NCI-H82 (cell line): ENCODE measurements at places on chromosomes 11 and 22.

GRCh38 chr22:46131151-46131587 is 19.2 kb upstream of the PPARA start:
- no peak for DNase-seq

- DNase-seq, result no peak
Measured at GRCh38 chr11:134792044-134792443, 380.0 kb upstream of the B3GAT1 start.

DNA sequence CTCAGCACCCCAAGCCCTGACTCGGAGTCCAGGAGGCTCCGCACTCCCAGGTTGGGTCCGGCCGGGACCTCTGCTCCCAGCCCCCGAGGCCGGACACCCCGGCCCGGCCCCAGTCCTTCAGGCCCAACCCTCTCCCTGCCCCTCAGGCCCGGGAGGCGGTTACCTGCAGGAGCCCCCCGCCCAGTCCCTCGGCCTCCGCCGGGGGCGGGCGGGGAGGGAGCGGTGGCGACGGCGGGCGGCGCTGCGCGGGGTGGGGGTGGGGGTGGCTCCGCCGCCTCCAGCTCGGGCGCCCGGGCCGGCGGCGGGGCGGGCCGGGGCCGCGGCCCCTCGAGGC is 310 bp downstream of the TCF20 start:
- peak; percentile 54 for DNase-seq

DNA sequence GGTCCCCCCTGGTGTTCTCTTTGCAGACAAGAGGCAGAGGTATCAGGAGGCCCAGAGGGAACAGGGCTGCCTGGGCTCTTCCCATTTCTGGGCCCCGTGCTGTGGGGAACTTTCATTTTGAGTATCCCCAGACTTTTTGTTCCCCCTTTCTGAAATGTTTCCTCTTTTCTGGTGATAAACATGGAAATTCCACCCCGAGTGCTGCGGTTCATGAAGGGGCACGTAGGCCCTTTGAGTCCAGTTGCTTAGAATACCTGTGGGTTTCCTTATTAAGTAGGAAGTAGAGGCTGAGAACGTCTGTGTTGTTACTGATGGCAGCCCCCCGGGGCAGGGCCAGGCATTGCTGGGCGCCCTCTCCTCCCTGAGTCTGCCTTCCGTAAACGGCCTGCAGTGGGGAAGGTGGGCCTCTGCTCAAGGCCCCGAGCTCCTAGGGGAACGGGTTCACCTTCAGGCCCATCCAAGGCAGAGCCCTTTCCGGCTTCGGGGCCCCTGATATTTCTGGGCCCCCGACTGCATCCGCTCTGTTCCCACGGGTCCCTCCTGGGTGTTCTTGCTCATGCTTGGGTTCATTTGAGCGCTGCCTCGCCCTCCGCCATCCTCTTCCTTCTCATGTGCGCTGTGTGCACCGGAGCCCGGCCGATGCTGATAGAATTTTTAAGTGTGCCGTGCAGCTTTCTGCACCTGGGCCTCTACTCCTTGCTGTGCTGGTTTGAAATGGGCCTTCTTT is 12.0 kb downstream of the TBC1D22A start:
- DNase-seq, result no peak

DNA sequence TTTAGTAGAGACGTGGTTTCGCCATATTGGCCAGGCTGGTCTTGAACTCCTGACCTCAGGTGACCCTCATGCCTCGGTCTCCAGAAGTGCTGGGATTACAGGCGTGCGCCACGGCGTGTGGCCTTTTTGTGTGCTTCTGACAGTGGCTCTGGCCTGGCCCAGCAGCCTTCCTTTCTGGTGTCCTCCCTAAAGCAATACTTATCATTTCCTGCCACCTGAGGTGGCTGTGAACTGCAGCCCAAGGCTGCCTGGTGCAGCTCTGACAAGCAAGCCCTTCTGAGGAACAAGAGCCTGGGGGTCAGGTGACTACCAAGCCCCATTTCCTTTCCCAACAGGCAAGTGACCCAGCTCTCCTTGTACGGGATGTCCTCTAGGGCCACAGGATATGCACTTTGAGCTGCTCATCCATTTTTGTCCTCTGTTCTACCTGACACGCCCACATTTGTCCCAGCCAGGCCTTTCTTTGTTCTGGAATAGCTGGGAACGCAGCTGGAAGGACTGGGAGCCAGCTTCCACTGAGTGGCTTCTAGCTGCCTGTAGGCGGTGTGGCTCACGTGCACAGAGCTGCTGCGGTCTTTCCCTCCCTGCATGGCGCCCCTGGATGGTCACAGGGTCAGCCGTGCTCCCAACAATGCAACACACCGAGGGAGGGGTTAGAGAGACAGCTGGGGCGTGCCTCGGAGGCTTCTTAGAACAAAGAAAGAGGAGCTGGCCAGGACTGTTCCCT is 12.3 kb upstream of the BID start:
- DNase-seq, result no peak

GRCh38 chr11:124081483-124081882 is 33.8 kb upstream of the VWA5A start:
- DNase-seq, result no peak

DNA sequence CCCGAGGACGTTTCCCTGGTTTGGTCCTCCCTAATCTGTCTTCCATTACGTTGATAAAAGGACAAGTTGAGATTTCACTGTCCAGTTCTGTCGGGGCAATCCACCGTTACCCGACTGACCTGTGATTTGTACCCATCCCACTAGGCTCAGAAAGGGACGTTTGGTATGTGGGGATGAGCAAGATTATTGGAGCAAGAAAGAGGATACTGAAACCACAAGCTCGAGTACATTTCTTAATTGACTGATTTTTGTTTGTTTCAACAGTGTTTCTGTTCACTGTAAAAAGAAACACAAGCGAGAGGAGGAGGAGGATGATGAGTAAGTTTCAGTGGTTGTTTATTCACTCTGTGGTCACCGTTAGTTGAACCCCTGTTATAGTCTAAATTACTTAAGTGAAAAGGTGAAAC is 969 bp downstream of the CCDC117 start:
- DNase-seq, result no peak

GRCh38 chr22:21000207-21000986 is 1.5 kb downstream of the THAP7 start:
- DNase-seq, result no peak

DNA sequence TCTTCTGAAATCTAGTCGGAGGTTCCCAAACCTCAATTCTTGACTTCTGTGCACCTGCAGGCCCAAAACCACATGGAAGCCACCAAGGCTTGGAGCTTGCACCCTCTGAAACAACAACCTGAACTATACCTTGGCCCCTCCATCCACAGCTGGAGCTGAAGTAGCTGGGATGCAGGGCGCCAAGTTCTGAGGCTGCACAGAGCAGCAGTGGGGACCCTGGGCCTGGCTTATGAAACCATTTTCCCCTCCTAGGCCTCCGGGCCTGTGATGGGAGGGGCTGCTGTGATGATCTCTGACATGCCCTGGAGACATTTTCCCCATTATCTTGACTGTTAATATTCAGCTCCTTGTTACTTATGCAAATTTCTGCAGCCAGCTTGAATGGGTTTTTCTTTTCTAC is 38.3 kb upstream of the MMP7 start:
- DNase-seq, result no peak

DNA sequence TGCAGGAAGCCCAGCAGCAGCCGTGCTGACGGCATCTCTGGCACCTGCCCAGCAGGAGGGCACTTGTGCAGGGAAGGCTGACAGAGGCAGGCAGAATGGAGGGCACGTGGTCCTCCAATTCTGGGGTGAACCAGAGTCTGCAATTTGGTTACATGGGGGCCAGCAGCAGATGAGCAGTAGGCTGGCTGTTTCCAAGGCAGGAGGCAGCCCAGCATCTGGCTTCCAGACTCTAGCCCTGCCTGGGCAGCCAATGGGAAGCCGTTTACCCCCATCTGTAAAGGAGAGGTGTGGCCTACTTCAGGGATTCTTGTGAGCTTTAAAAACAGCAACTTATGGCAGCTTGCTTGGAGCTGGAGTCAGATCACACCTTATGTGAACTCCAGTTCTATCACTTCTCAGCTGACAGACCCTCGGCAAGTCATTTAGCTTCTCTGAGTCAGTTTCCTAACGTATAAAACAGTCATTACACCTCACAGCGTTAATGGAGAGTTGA is 27.9 kb upstream of the RASL10A start:
- DNase-seq, result peak; percentile 90

DNA sequence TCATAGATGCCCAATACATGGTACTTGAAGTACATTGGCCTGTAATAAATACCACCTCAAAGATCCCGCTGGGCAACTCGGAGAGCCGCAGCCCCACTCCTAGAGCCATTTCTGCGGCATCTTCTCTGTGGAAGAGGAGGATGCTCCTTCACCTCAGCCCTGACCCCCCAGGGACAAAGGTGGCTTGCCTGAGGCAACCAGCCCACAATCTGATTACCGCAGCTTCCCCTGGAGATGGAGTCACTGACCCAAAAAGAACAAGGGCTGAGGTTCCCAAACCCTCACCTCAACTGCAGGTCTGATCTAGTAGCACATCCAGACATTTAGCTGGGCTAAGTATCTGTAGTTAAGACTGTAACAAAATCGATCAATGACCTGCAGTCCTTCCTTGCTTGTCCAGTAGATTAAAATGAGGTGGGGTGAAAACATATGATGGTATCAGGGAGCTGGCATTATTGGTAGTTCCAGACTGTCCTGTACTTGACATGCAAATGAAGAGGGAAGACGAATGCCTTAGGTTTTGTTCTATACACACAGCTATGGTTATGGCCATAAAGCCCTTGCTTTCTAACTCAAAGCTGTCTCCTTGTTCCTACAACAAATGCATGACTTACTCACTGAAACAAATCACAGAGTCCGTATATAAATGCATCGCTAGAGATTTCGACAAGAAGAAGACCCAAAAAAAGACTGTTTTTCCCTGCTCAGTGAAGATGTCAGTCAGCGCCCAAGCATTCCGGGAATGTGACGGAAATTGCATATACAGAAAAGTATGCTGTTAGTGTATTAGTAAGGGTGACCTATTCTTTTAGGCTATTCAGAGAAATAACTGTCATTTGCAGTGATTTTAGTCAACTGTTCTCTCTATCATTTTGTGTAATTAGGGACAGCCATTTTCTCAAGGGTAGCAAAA is 33.7 kb downstream of the C11orf71 start:
- no peak for DNase-seq

DNA sequence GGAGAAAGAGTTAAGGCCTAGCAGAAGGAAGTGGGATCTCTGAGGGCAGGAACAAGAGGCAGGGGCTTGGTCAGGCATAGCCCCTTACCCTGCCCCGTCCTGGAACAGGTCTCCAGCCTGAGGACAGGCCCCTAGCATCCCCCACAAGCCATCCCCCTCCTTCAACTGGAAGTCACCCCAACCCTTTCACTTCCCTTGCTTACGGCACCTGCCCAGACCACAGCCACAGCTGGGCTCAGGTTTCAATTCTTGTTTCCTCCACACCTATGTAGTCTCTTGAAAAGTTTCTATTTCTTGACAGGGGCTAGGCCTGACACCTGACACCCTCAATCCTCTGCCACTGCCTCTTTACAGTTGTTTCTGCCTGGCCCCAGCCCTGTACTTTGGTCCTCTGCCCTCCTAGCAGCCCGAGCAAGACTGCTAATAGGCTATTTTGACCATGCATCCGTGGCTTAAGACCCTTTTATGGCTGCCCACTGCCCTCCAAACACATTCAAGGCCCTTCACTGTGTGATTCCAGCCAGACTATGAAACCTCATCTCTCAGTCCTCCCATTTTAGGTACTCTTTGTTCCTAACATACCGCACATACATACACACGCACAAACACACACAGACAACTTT is 10.9 kb upstream of the FCHSD2 start:
- no peak for DNase-seq

GRCh38 chr11:130122141-130122575 is 37.4 kb upstream of the ST14 start:
- no peak for DNase-seq

DNA sequence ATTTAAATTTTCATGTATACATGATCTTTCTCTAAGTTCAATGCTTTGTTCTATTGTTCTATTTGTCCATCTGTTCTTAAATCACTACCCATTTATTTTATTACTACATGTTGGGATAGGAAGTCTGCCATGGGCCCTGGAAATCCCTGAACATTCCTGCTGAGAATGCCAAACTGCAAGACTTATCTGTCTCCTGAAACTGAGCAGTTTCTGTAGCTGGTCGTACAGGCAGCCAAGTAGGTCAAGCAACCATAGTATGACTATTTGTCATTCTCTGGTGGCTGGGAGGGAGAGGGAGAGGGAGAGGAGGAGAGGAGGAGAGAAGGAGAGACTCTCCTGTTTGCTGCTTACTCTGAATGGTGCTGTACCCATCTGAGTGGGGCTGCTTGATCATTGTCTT is 82.8 kb upstream of the SNX19 start:
- DNase-seq, result no peak

DNA sequence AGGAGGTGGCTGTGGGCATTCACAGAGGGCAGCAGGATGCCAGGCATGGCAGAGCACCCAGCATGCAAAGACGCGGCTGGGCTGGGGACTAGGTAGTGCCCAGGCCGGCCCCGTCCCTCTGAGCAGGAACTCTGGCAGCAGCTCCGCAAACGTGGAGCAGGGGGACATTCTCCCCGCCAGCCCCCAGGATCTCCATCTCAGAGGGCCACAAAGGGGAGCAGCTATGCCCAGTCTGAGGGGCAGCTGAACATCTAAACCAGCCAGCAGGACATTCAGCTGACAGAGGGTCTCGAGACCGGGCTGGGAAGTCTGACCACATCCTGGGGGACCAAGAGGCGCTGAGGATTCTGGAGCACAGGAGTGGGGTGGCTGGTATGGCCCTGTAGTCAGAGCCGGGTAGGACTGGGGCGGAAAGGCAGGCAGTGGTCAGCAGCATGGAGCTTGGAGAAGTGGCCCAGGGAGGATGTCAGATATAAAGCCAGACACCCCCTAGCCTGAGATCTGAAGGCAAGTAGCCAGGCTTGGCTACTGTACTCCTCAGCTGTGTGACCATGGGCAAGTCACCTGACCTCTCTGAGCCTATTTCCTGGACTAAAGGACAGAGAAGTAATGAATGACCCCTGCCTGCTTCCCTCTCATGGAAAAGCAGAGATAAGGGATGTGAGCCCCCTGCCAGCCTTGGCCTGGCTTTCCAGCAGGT is 10.2 kb downstream of the PMM1 start:
- DNase-seq, result no peak

DNA sequence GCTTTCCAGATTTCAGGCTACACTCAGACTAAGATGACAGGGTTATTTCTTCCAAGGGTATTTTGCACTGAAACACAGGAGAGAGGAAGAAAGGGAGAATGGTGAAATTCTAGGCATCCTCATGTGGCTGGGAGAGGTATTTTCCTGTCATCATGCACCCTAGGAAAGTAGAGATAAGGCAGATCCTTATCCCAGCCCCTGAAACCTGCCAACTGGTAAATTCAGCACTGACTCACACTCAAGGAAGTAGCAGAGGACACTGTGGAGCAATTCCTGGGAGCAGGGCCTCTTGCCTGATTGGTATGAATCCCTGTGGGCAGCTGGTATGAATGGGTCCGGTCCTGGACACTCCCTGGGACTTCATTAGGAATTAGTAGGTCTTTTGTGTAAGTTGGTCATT is 37.6 kb upstream of the SLC5A1 start:
- DNase-seq, result no peak
